Inflammatory macrophage (primary cell): ENCODE measurements at places on chromosomes 3 and 15.

GRCh38 chr15:46710401-46710960, 1006.8 kb upstream of the SEMA6D start:
- DNase-seq = no peak

DNA sequence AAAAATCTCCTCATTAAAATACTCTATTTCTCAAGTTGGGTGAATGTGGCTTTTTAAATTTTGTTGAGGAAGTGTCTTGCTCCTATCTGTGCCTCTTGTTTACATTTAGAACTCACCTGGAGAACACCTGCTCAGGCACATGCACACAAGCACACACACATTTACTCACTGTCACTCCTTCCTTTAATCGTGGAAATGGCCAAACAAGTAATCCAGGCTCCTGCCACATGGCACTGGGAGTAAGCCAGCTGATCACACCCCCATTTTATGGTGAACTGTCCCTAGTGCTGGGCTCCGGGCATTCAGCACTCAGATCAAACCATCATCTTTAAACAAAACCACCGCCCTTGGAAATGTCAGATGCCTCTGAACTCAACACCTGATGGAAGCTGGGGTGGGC, 204.7 kb upstream of the BHLHE40 start:
- DNase-seq = no peak

GRCh38 chr15:74616366-74616939, 817 bp downstream of the CLK3 start:
- peak; percentile 89 for DNase-seq

GRCh38 chr15:40639677-40640076, 45.6 kb downstream of the KNL1 start:
- DNase-seq = no peak

GRCh38 chr3:185484296-185484695, 14.5 kb downstream of the TMEM41A start:
- no peak for DNase-seq

DNA sequence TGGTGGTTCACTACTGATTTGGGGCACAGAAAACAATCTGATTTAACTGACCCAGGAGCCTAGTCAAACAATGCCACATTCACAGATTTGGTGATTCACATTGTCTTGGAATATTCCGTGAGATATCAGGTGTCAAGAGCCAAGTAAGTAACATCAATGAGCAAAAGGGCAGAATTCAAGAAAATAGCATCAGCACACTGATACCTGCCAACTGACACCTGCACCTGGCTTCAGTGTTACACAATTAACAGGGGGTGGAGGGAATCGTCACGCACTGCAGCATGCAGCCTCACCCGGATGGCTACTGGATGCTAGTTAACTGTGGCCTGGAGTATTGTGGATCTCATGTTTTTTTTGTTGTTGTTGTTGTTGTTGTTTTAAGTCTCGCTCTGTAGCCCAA, 17.6 kb downstream of the CCNL1 start:
- DNase-seq = no peak

DNA sequence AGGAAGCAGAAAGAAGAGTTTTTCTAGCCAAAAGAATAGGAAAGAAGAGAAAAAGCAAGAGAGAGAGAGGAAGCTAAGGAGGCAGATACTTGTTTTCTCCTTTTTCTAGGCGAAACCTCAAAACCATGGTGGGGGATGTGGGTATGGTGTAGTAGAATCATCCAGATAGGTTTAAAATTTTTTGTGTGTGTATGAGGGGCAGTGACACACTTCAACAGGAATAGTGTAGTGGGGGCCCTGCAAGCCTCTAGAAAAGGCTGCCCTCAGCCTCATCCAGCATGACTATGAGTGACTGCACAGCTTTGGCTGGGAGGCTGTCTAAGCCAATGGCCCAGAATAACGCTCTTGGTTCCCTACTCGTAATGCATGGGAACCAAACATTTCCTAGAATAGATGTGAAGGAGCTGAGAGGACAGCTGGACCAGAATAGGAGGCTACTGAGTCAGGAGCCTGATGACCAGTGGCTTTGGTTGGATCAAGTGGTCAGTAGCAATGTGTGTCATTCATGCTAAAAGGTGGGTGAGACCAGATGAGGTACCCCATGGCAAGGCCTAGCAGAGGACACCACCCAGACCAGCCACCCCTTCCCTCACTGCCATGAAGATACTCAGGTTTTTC, 24.4 kb downstream of the MOBP start:
- DNase-seq = no peak

GRCh38 chr3:1087066-1087560, 5.7 kb upstream of the CNTN6 start:
- DNase-seq = no peak

GRCh38 chr3:71577011-71577410, 6.5 kb downstream of the FOXP1 start:
- DNase-seq = no peak

DNA sequence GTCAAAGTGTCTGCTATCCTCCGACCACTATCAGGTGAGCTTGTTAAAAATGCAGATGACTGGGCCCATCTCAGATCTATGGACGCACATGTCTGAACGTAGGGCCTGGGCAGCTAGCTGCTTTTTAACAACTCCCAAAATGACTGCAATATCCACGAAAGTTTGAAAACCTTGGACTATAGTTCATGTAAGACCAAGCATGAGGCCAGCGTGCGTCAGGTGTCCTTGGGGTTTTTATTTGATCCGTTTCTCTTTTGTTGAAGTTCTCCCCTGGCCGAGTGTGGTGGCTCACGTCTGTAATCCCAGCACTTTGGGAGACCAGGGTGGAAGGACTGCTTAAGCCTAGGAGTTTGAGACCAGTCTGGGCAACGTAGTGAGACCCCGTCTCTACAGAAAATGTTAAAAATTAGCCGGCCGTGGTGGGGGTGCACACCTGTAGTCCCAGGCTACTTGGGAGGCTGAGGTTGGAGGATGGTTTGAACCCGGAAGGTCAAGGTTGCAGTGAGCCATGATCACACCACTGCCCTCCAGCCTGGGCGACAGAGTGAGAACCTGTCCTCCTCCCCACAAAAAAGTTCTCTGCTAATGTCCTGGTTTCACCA, 9.5 kb downstream of the SLC51A start:
- DNase-seq = no peak

GRCh38 chr15:70435872-70436271, 327.5 kb downstream of the UACA start:
- no peak for DNase-seq

GRCh38 chr15:89482139-89482538, 14.2 kb downstream of the RHCG start:
- DNase-seq = no peak

DNA sequence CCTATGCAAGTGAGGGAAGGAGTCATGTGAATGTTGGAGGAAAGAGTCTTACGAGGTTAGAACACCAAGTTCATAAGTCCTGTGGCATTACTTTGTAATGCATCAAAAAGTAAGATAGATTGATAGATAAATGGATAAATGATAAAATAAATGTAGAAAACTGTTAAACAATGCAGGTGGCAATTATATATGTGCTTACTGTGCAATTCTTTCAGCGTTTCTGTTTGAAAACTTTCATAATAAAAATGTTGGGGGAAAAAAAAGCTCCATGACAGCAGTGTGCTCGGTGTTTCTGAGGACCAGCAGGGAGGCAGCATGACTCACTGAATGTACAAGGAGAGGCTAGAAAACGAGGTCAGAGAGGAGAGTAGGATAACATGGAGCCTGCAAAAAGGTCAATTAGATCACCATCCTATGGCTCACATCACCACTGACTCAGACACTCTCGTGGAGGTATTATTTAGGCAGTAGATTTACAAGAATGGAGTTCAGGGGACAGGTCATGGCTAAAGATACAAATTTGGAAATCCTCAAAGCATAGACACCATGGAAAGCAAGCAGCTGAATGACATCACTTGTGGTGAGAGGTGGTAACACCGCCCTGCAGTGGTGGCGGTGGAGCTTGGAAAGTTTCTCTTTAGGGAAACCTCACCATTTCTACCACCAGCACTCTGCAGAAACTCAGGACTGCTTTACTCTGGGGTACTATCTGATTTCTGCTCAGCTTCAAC, 219.8 kb downstream of the CTNNB1 start:
- peak; percentile 13 for DNase-seq

DNA sequence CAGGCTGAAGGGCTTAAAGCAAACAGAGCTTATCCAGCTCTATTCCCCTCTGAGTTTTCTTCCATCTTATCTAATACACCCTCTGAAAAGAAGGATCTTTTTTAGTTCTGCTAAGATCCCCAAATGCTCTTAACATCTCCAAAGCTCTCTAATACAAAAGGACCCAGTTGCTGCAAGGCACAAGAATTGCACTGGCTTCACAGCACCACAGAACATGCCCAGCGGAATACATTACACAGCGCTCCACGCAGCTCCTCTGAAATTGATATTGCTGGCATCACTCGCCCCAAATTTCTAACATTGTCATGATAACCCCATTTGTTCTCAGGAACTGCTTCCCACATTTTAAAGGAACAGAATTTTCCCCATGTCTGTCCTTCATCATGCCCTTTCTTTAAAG, 210.1 kb downstream of the RORA start:
- DNase-seq = no peak

DNA sequence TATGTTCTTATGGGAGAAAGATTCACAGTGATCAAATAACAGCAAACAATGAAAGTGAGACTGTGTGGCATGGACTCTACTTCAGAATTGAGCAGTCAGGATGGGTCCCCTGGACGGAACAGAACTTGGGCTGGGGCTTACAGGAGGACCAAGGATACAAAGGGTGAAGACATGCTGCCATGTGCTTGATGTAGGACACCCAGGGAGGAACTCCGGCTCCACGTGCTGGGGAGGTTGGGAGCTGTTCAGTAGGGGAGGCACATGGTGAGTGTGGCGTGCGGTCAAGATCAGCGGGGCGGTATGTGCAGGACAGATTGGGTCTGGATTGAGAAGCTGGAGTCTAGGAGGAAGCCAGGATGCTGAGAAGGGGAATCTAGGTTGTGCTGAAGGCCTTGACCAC, 32.6 kb downstream of the PPCDC start:
- no peak for DNase-seq

GRCh38 chr3:87324609-87325008, 48.2 kb upstream of the POU1F1 start:
- DNase-seq = no peak

- no peak for DNase-seq
These were observed 50.1 kb upstream of the BCL6 start for GRCh38 chr3:187795207-187795960.

GRCh38 chr3:13462822-13463221, 17.3 kb upstream of the HDAC11 start:
- no peak for DNase-seq

DNA sequence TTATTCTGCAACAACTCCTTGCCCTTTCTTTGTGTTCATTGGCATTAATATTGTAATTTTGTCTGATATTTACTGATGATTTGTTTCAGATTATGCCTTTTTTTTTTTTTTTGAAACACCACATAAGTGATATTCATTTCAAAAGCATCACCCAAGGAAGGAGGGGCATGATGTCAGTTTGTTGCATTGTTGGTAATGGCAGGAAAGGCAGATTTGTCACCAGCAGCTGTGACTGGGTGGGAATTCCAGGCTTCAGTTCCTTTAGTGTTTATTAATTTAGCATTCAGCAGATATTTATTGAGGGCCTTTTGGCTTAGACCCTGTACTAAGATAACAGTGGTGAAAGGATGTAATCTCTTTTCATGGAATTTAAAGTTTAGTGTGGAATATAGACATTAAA, 19.5 kb downstream of the SENP2 start:
- no peak for DNase-seq

DNA sequence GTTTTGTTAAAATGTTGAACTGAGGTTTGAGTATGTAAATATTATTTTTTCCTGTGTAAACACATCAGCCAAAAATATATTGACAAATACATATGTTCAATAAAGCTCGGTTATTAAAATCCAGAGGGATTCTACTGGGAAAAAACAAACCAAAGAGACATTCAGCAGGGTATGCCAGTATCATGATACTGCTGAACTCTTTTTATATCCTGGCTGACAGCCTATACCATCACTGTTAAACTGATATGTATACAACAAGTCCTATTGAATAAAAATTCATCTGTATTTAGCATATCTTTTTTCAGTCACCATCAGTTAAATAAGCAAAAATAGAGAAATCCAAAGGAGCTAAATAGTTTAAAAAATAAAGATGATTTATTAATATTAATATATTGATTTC, 71.6 kb upstream of the NEO1 start:
- no peak for DNase-seq

DNA sequence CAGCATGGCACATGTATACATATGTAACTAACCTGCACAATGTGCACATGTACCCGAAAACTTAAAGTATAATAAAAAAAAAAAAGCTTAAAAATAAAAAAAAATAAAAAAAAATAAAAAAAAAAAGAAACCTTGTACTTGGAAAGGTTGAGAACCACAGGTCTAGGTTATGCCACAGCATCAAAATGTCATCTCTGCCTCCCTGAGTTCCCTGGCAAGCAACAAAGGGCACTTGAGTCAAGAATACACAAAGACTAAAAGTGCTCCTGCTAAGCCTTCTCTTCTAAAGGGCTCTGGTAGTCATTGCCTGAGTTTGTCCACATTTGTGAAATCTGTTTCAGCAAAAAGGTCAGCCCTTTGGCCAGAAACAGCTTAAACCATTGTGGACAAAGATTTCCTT, 395.8 kb upstream of the CCDC54 start:
- DNase-seq = no peak

GRCh38 chr3:100650651-100651619, 41.5 kb downstream of the ADGRG7 start:
- no peak for DNase-seq

- no peak for DNase-seq
These were observed 1.8 kb downstream of the ARRDC4 start for GRCh38 chr15:97962263-97962662.

DNA sequence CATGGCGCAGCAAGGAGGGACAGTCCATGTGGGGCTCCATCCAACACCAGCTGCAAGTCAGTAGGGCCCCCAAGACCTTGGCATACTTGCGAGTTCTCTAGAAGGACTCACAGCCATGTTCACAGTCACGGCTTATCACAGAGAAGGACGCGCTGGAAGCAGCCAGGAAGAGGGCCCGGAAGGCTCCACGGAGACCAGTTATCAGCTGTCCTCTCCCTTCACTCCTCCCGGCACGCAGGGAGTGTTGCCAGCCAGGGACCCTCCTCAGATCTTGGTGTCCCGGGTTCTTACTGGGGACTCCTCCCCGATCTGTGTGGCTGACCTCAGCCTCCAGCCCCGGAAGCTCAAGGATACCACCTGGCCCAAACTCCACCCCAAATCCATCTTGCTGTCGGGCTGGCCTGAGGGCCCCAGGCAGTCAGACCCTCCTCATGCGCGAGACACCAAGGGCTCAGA, 68.0 kb downstream of the SLTM start:
- DNase-seq = no peak

DNA sequence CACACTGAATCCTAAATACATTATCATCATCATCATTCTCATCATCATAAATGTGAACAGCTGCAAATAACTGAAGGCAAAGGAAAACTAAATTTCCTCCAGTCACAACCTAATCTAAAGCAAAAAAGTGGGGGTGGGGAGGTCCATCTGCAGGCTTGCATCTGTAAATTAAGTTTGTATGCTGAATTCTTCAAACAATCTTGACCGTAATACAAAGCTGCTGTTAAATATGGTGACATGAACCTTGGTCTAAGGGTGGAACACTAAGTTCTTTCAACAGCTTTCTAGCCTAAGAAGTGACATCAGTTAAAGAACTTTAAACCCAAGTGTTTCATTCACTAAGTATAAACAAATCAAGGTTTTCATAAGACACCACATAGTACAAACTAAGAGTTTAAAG, 4.3 kb downstream of the LRRFIP2 start:
- no peak for DNase-seq

GRCh38 chr15:73686781-73687256, 2.6 kb downstream of the CD276 start:
- DNase-seq = peak; percentile 85
